ENCODE measurements at places on chromosomes 12 and 14. TPM values are rescaled to one million over a fixed set of nuclear protein-coding genes. Genes with fewer than 3 reads are reported as not detected.

GRCh38 chr12:58647495-58647894, 272.8 kb downstream of the LRIG3 start:
- H3K4me1 ChIP-seq = no peaks in the 10 kb centered on the region
- no peak overlapping the region for H3K27ac ChIP-seq
- no peaks in the 10 kb centered on the region for H3K36me3 ChIP-seq
- no peak for DNase-seq
- H3K4me3 ChIP-seq = no peak overlapping the region
- no peaks in the 10 kb centered on the region for H3K27me3 ChIP-seq

- H3K4me1 ChIP-seq = no peaks in the 10 kb centered on the region
- no peak overlapping the region for H3K4me3 ChIP-seq
- H3K27ac ChIP-seq = no peak overlapping the region
- no peaks in the 10 kb centered on the region for H3K36me3 ChIP-seq
Observed at GRCh38 chr14:34684578-34684977, 29.8 kb downstream of the CFL2 start.

- no peak overlapping the region for H3K4me3 ChIP-seq
- no peaks in the 10 kb centered on the region for H3K4me1 ChIP-seq
- H3K27ac ChIP-seq = no peak overlapping the region
Observed at GRCh38 chr12:106150555-106150954, 11.8 kb upstream of the NUAK1 start.

RBM23 gene
- total RNA-seq = 791 TPM

PTHLH gene
- 2.6 TPM for total RNA-seq

MFAP5 gene
- total RNA-seq = 5.9 TPM

CDK17 gene
- 62.5 TPM for total RNA-seq
